Motor neuron (in vitro differentiated cells): ENCODE measurements at places on chromosomes 7 and 10. TPM values are rescaled to one million over a fixed set of nuclear protein-coding genes. Genes with fewer than 3 reads are reported as not detected.

LCOR gene
- total RNA-seq, result 11.0 and 15.0 TPM in 2 replicates

DNA sequence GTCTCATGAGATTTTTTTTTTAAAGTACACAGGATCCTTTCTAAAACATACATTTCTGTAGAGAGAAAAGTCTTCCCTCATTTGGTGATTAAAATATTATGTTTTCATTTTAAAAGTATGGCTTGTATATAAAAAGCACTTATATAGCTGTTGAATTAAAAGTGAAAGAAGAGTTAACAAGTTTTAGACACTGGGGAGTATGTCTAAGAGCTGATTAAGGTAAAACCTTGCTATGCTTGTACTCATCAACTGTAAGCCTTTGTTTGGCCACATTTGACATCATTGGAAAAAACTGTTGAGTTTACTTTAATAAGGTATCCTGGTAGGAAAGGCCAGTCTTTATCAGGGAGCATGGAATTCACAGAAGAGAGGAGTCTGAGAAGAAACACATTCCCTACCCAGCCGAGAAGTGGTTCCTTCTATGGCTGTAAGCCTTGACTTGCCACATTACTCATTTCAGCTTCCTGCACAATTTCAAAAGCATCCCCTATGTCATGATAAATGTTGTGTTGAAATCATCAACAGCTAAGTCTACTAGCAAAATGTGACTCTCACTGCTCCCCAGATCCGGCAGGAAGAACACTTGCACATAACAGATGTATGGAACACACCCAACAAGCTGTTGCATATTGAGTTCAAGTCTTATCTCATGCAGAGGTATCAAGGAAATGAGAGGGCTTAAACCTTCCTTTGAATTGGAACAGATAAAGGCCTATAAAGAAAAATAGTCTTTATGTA lies 171.8 kb upstream of the CDK1 start:
- ATAC-seq, result peak; percentile 71

PNLIPRP3 gene
- 0.22 and 0.57 TPM in 2 replicates for total RNA-seq

PNLIPRP1 gene
- 0.06 TPM in 1 of 2 replicates, not detected in the other for total RNA-seq

GRCh38 chr10:81600185-81600584 lies 274.8 kb upstream of the NRG3 start:
- ATAC-seq, result no peak

GRCh38 chr10:7306147-7306546 lies 104.7 kb downstream of the SFMBT2 start:
- no peak for ATAC-seq

DNA sequence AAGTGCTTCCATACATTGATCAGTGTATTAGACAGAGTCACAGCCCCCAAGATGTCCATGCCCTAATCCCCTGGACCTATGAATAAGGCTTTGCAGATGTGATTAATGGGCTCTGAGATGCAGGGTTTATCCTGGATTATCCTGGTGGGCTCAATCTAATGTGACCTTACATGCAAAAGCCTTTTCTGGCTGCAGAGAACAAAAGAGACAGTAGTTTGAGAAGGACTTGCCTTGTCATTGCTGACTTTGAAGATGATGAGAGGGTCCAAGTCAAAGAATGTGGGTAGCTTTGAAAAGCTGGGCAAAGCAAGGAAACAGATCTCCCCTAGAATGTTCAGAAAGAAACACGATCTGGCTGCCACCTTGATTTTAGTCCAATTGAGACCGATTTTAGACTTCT lies 238.7 kb downstream of the CCSER2 start:
- ATAC-seq, result no peak

GRCh38 chr7:15863951-15864625 lies 177.6 kb upstream of the MEOX2 start:
- ATAC-seq, result no peak

GRCh38 chr7:148878317-148878716 lies 5.8 kb downstream of the EZH2 start:
- no peak for ATAC-seq

DNA sequence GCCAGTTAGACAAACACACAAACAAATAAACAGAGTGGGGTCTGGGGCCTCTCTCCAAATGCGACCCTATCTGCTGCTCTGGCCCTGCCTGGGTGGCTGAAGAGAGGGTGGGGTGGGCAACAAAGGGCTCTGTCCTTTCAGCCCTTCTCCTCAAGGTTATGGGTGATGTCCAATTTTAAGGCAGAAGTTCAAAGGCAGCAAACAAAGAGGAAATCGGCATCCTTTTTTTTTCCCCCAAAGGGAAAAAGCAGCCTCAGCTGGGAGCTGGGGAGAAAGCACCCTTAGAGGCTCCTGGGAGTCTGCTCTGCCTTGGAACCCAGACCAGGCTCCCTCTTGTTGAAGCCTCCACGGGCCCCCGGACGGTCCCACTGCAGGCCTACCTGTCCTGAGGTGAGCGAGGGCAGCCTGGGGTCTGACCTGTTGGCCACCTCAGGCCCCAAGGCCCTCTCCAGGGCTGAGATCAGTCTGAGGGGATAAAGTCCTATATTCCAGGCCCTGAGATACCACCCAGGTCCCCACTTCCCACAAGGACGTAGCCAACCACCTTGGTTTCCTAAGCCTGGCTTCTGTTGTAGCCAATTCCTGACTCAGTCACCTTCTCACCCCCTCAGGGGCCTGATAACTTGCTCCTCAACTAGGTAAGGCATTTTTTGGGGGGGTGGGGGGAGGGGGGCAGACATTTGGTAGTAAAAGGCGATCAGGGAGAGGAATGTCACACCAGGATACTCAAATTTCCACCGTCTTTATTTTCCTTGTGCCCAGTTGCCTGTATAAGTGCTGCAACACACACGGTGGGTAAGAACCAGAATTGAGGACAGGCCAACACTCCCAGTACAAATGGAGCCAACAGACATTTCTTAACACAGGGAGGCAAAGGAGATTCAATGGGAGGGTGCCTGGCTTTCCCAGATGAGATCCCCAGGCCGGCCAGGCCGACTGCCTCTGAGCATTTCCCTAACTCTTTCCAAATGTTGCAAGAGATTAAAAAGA lies 4.3 kb downstream of the HOXA11 start:
- ATAC-seq, result no peak

DYNC1I1 gene
- total RNA-seq, result 5.2 and 5.3 TPM in 2 replicates

- no peak for ATAC-seq
Measured at GRCh38 chr10:114990991-114991390, 53.0 kb downstream of the TRUB1 start.

DNA sequence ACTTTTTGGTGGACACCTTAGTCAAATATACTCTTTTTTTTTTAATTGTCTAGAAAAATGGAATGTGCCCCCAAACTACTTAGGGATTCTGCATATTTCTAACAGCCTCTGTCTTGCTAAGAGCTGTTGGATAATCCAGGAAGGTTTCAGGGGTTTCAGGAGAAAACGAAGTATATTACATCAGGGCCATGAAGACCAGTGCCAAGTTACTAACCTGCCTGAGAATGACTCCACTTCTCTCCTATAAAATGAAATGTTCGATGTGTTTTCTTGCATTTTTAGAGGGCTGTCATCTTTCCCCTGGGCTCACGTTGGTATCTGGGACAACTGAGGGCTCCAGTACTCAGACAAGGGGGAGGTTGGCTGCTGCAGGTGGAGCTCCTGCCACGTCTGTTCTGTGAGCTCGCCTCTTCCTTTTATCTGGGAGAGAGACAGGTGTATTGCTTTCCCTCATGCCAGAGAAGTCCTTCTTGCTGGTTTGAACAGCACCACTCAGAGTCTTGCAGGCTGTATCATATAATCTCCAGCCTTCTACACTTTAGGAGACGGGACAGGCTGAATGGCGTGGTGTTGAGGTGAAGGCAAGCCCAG lies 71.3 kb downstream of the CAMK1D start:
- no peak for ATAC-seq

GRCh38 chr10:126722726-126723125 lies 52.2 kb upstream of the C10orf90 start:
- ATAC-seq, result no peak

DNA sequence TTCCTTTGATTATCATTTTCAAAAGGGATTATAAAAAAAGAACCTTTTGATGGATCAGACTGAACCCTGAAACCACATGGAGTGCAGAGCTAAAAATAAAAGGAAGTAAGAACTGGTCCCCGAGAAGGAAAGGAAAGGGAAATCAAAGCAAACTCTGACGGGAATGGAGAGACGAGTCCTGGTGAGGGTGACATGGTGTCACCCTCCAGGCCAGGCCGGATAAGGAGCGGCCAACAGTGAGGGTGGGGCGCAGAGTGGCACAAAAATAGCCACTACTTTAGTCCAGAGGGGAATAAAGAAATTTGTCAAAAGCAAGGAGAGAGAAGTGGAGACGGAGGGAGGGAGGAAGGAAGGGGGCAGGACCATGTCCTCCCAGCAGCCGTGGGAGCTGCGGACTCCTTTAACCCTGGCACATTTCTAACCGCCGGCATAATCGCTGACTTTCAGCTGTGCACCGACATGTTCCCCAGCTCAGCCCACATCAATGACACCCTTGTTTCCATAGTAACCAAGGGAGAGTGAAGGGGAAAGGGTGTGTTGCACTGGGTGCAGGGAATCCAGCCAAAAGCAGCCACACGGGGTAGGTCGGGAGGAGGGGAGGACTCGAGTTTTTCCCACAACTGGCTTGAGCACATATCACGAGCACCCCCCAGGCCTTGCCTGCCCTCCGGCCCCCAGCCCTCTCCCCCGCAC lies 29.7 kb downstream of the TRIM8 start:
- ATAC-seq, result peak; percentile 81

DNA sequence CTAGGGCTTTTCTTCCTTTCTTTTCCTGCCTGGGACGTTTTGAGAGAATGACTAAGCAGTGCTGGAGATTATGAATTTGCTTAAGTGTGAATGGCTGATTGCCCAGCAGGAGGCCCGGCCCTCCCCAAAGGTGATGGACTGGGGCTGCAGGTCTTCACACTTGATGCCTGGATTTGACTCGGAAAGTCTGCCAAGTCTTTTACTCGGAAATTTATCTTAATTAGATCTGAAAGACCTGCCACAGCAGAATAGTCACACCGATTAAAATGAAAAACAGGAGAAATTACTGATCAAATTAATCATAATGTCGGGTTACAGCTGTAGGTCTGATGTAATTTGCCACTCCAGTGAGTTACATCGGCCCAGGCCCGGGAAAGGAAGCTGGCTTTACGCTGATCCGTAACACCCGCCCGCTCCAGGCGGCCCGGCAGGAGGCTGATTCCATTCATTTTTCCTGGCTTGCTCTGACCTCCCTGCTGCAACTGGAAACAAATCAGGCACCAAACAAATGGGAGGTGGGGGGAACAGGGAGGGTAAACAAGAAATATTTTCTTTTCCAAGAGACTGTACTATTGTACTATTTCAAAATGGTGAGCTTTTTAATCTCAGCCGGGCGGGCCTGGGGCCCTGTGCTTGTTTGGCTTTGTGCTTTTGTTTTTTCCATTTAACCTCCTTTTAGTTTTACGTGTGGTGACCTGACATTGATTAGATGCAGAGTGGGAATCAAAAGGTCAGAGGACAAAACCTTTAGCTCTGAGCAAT lies 212.4 kb upstream of the YAE1 start:
- ATAC-seq, result peak; percentile 98

HMX3 gene
- total RNA-seq, result 0.42 and 0.96 TPM in 2 replicates

DNA sequence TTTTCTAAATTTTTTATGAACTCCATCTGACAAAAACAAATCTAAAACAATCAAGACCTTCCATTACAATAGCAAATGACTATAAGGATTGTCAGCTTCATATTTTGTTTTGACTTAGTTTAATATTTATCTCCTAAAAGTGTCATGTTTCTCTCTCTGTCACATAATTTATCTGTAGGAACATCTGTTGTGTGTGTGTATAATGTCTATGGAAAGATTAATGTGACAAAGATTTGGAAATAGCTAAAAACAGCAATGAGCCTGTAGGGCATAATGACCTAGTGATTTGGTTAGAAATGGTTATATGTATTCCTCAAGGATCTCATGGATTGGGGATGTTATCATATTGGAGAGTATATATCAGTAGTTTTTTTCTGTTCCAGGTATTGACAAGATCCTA lies 69.6 kb upstream of the MDFIC start:
- ATAC-seq, result no peak

AKR1C4 gene
- total RNA-seq, result not detected in 2 replicates

DNA sequence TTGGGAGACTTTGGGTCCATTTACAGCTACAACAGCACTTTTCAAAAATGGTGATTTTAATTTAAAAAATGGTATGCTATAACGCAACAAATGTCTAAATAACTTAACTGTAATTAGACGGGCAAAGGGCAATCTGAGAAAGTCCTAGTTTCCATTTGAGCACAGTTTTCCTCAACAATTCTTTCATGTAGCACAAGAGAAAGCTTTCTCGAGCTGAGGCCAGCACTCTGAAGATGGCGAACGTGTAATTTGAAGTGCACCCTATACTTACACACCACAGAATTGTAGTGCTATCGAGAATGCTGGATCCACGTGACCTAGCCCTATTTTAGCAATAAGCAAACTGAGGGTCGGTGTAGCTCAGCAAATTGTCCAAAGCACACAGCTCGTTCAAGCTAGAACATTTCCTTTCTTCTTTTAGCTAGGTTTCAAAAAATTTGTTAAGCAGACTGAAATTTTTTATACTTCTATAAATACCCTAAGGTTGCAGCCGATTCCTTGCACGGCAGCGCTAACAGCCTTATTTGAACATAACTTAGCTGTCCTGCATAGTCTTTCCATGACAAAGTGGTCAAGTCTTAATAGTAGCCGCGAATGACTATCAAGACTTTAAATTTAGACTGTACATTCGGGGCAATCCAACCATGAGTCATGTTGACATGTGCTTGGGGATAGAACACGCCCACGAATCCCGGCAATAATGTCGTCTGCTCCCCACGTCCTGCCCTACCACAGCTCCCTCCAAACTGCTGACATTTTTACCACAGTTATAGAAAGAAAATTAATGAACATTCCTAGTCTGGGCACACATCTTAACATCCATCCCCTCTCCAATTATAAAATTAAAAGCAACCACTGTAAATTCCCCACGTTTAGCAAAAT lies 10.0 kb downstream of the KLF6 start:
- peak; percentile 42 for ATAC-seq

DNA sequence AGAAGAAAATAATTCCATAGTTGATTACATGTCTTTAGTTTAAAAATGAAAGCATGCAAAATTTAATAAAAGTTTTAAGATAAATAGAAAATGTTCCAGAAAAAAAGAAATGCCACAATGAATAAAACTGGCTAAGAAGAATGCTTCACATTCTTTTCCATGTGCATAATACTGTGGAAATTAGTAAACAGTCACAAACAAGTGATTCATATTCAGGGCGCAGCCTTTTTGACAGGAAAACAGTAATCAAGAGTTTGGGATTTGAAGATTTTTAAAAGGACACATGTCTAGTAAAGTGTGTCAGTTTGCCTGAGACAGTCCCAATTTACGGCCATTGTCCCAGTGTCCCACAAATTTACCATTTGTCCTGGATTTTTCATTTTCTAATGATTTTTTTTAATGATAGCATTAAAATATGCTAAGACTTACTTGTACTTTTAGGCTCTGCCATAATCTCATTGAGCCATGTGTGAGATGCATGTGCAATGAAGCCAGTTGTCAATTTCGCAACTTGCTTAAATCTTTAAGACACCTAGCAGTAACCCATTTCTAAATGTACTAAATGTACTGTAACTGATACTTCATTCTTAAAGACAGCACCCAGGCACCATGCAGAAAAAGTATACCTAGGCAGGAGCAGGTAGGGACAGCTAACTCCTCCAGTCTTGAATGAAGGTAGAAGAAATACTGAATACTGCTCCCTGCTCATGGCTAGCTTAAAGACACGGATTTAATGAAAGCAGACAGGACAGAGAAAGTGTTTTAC lies 46.9 kb downstream of the ZNF438 start:
- peak; percentile 37 for ATAC-seq

FAM13C gene
- 15.4 and 16.8 TPM in 2 replicates for total RNA-seq

CNNM1 gene
- total RNA-seq, result 2.0 and 2.2 TPM in 2 replicates

CRYGN gene
- 2.4 TPM in 1 of 2 replicates, not detected in the other for total RNA-seq

GRCh38 chr7:146875237-146875785 lies 758.7 kb downstream of the CNTNAP2 start:
- no peak for ATAC-seq
